ENCODE measurements at places on chromosomes 2 and 18.

GRCh38 chr2:196041786-196042185 is 26.9 kb downstream of the DNAH7 start:
- no peak for DNase-seq

DNA sequence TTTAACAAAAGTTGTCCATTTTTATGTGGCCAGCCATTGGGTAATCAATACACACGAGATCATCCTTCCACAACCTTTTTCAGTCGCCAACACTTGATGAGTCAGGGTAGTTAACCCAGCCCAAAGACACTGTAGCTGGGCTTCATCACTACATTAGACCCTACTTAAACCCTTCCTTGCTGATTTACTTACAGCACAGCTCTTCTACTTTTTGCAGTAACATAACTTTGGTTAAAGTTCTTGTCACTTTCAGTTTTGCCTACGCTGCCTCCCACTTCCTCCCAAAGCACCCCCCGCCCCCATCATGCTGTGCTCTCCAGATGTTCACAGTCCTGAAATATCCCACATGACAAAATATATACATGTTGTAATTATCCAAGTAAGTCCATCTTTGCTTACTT is 103.6 kb downstream of the CDK15 start:
- no peak for DNase-seq

DNA sequence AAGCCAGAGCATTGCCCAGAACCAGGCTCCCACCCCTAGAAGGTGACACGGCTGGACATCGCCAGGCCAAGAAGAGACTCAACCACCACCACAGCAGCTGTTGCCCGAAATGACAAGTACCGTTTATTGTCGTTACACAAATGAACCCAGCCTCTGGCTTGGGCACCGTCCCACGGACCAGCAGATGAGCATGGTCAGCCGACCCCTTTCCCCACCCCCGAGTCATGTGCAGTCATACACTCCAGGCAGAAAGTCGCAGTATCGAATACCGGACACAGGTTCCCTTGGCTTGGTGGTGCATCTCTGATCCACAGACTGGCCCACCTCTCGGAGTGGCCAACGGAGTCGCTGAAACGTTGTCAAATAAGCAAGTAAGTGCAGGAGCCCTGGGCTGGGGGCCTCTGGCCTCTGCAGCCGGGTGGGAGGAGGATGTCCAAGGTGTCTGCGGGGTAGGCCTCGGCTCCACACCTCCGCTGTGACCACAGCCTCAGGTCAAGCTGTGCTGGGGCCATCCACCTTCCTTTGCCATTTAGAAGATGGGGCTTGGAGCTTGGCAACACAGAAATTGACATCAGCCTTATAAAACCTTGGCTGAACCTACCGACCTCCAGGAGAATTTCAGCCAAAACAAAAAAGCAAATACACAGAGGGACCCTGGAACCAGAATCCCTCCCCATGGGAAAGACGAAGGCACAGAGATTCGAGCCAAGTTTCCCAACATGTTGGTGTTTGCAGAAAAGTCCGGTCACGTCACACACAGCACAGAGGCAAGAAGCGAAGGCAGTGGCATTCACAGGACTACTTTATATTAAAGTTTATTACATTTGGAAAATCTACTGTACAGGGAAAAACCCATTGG is 24.0 kb downstream of the SDC1 start:
- DNase-seq: no peak

DNA sequence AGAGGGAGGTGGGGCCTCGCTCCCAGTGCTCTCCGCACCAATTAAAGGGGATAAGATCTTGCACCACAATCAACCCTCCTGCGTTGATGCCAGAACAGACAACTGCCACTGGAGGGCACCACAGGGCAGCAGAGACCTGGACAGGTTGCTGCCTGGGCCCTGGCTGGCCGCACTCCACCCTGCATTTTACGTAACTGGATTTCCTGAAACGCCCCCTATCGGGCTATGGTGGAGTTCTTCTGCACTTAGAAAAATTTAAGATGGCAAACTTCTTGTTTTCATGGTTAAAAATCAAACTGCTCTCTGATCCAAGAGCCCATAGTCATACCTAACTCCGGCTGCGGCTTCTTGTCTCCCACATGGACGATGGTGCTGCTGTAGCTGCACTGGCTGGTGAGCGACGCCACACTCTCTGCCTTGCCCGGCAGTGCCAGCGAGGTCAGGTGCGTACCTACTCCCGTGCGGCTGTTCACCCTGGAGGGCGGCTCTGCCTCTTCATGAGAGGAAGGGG is 16.8 kb upstream of the HES6 start:
- DNase-seq: peak; percentile 44

DNA sequence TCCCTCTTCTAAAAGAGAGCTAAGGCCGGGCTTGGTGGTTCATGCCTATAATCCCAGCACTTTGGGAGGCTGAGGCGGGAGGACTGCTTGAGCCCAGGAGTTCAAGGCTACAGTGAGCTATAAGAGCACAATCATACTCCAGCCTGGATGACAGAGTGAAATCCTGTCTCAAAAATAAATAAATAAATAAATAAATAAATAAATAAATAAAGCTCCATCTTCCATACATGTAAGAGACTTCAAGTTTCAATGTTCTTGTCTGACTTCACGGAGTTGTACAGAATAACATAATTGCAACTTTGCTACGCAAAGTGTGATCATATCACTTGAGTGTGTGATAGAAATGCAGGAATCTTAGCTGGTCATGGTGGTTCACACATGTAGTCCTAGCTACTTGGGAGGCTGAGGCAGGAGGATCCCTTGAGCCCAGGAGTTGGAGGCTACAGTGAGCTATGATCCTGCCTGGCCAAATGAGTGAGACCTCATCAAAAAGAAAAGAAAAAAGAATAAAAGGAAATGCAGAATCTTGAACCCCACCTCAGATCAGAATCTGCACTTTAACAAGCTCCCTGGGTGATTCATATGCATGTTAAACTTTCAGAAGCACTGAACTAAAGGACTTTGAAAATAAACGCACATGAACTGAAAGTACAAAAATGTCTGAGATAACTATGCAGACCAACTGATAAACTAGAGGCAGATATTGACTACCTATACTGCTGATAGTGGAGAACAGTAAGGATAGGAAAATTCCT is 123.7 kb upstream of the SP3 start:
- DNase-seq: no peak

DNA sequence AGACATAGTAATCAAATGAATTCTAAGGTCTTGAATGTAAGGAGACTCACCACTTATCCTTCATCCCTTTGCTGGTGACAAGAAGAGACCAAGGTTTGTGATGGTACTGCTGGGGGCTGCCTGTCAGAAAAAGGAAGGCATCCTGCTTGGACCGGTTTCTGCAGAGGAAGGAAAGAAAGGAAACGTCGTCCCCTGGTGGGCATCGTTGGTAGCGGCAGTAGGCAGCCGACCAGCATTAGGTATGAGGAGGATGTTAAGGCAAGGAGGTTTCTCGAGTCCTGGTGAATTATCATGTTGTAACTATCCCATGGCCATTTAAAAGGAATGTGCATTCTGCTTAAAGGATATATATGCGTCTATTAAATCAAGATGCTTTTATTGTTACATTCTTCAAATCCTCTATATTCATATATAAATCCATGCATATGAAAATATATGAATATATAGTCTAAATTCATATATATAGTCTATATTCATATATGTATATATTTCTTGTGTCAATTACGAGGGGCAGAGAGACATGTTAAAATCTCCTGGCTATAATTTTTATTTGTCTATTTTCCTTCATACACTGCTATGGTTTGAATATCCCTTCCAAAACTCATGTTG is 94.4 kb upstream of the TGFA start:
- peak; percentile 55 for DNase-seq

- DNase-seq: no peak
Measured at GRCh38 chr18:22932885-22933205, 283 bp upstream of the RBBP8 start.

GRCh38 chr2:84827978-84828575 is 52.8 kb downstream of the TRABD2A start:
- no peak for DNase-seq

- no peak for DNase-seq
Measured at GRCh38 chr2:144642131-144642530, 122.2 kb upstream of the ZEB2 start.

DNA sequence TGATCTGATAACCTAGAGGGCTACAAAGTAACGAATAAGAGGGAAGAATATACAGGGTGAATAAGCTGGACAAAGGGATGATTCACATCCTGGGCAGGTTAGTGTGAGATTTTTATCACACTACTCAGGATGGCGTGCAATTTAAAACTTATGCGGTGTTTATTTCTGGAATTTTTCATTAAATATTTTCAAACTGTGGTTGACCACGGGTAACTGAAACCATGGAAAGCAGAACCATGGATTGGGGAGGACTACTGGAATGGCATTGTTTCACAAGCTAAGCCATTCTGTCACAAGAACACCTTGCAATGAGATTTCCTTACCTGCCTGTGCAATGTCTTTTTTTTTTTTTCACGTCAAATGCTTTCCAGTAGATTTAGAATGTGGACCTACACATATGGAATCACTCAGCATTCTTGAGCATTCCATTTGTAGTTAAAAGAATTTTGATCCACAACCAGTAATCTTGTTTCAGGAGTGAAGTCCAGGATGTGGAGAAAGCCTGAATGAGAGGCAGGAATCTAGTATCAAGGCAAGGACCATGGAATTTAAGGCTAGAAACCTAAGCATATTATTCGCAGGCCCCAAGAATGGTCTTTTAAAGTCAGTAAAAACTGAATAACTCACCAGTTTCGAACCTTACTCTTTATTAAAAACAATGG is 8.0 kb upstream of the CDK15 start:
- DNase-seq: no peak

GRCh38 chr2:204608237-204608939 is 63.1 kb downstream of the PARD3B start:
- no peak for DNase-seq

DNA sequence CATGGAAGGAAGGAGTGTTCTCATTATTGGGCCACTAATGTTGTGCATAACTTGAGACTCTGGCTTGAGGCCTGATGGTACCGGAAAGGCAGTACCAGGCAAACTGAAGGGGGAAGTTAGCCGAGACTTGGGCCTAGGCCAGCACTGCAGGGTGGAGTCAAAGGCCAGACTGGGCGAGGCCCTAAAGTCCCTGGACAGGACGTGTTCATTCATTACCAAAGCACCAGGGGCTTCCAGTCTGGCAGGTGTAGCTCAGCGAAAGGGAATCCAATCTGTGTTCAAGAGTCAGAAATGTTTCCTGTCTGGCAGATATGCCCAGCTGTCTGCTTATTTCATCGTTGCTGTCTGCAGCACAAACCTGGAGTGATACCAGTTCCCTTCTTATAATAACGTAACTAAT is 4.7 kb upstream of the ITSN2 start:
- DNase-seq: no peak

DNA sequence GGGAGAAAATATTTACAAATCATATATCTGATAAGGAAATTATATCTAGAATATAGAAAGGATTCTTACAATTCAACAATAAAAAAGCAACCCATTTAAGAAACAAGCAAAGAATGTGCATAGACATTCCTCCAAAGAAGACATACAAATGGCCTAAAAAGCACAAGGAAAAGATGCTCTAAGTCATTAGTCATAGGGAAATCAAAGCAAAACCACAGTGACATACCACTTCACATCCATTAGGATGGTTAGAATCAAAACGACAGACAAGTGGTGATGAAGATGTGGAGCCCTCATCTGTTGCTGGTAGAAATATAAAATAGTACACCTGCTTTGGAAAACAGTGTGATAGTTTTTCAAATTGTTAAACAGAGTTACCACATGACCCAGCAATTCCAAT is 48.2 kb downstream of the MAPRE2 start:
- DNase-seq: no peak

- no peak for DNase-seq
Measured at GRCh38 chr2:165576409-165577154, 107.1 kb downstream of the CSRNP3 start.

- DNase-seq: no peak
Measured at GRCh38 chr2:221612161-221612560, 40.1 kb upstream of the EPHA4 start.

GRCh38 chr2:84613082-84613481 is 96.8 kb downstream of the DNAH6 start:
- no peak for DNase-seq

- no peak for DNase-seq
Measured at GRCh38 chr2:213248637-213249036, 35.6 kb upstream of the SPAG16 start.

- DNase-seq: no peak
Measured at GRCh38 chr2:49973436-49973835, 819.1 kb upstream of the FSHR start.

DNA sequence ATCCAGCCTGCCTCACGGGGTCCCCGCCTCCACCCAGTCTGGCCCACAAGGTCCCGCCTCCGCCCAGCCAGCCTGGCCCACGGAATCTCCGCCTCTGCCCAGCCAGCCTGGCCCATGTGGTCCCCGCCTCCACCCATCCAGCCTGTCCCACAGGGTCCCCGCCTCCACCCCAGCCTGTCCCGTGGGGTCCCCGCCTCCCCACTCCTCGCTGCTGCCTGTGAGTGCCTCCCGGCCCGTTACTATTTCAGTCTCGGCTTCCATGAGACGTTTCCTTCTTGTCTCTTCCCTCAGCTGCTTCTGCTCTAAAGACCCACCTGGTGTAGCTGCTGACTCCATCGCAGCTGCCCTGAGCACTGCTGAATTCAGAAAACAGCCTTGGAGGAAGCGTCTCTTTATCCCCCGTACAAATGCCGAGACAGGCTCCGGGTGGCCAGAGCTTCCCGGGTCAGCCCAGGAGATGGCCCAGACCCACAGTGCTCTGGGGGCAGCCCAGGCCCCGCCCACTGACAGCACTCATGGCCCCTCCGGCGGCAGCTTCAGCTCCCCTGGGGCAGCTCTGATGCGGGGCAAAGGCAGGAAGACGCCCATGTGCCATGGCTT is 69.8 kb downstream of the NFATC1 start:
- no peak for DNase-seq

- no peak for DNase-seq
Measured at GRCh38 chr2:138060301-138060635, 96.0 kb downstream of the HNMT start.

DNA sequence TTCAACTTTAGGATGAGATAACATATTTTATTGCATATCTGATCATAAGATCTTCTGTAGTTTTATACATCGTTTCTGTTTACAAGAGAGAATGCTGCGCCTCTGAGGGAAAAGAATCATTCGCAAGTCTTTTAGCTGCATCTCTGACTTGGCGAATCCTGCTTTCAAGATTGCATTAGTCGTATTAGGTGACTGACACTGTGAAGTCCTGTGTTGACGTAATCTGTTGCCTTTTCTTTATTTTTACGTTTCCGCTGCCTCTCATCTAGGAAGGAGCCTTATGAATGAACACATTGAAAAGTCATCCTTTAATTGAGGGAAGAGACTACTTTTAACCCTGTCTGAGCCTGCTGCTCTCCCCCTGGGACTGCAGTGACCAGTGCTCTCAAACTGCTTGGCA is 101.5 kb downstream of the LDLRAD4 start:
- DNase-seq: no peak

All from stimulated activated CD4-positive, alpha-beta T cell treated with anti-CD3 and anti-CD28 coated beads, Interleukin-15, amount 100 ng/mL, for 1 hour (primary cell).